ENCODE measurements at places on chromosomes 7 and 10.

GRCh38 chr10:86960863-86961434 lies 2.5 kb downstream of the SNCG start:
- no peak for DNase-seq

- DNase-seq = no peak
Observed at GRCh38 chr10:14438576-14438975, 107.9 kb upstream of the FRMD4A start.

- DNase-seq = no peak
Observed at GRCh38 chr10:120729547-120729946, 121.6 kb upstream of the WDR11 start.

DNA sequence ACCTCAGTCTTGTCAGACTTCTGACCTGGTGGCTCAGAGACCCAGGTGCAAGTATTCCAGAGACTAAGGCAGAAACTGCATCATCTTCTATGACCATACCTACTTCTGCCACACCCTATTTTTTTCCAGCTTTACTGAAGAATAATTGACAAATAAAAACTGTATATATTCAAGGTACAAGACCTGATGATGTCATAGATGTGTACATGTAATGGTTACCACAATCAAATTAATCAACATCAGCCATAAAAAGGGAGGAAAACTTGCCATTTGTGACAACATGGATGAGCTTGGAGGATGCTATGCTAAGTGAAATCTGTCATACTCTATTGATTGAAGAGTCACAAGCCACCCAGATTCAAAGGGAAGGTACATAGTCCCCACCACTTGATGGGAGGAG lies 815.6 kb downstream of the SORCS1 start:
- no peak for DNase-seq

DNA sequence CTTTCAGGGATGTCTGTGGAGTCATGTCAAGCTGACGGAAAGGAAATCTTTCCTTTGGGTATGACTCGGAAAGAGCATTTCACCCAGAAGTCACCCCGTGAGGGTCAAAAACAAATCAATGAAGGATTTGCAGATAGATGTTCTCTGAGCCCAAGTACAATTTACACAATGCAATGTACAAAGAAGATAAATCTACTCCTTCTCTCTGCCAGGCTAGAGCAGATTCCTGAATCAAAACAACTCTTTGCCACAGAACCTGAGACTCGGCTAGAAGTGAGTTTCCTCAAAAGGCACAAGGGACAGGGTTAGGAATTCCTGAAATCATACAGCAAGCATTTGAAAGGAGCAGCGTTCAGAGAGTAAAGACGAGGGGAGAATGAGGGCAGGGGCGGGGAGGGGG lies 34.0 kb upstream of the CALN1 start:
- no peak for DNase-seq

DNA sequence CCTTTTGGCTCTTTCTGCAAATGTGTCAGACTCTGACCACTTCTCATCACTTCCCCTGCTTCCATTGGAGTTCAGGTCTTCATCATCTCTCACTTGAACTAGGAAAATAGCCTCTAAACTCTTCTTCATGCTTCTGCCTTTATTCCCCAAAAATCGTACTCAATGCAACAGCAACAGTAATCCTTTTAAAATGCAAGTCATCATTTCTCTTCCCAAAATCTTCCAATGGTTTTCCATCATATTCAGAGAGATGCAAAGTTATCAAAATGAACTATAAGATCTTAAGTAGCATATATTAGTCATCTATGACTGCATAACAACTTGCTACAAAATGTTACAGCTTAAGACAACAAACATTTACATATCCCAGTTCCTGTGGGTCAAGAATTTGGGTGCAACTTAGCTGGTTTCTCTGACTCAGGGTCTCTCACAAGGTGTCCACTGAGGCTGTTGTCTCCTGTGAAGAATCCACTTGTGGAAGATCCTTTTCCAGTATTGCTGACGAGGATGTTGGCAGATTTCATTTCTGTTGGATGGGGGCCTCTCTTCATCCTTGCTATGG lies 31.0 kb upstream of the ETV1 start:
- DNase-seq = no peak

DNA sequence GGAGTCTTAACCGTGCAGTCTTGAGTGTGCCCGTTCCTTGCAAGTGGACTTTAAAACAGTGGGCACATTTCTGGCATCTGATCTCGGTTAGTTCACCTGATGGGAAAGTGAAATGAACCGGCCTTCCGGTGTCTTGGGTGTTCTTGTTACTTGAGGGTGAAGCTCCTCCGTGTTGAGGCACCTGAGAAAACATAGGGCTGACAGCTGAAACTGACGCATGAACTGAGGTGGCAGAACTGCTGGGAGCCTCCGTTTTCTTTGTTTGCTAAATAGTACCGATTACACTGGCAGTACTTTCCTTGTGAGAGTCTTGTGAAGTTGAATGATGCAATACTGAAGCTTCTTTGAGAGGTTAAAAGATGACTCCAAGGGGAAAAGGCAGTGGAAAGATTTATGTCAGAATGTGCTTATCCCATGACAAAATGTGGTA lies 62.8 kb upstream of the SAMD8 start:
- no peak for DNase-seq

DNA sequence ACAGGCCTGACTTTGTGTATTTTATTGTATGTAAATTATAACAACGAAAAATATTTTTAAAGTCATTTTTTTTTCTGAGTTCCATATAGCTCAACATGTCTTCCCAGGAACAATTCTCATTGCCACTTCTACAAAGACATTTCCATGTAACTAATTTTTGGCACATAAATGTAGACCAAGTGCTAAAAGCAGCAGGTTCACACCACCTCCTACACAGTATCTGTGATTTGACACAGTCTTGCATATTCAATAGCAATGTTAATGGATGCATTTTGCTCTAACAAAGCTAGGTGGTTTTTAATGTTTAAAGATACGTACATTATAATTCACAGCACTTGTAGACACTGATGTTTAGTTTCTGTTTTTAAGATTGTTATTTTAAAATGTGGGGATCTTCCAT lies 346.5 kb downstream of the GPAM start:
- DNase-seq = no peak

GRCh38 chr7:132857703-132858102 lies 224.2 kb downstream of the CHCHD3 start:
- no peak for DNase-seq

- DNase-seq = no peak
Observed at GRCh38 chr7:40244226-40244625, 109.4 kb downstream of the SUGCT start.

GRCh38 chr7:105635197-105635596 lies 53.9 kb upstream of the EFCAB10 start:
- no peak for DNase-seq

DNA sequence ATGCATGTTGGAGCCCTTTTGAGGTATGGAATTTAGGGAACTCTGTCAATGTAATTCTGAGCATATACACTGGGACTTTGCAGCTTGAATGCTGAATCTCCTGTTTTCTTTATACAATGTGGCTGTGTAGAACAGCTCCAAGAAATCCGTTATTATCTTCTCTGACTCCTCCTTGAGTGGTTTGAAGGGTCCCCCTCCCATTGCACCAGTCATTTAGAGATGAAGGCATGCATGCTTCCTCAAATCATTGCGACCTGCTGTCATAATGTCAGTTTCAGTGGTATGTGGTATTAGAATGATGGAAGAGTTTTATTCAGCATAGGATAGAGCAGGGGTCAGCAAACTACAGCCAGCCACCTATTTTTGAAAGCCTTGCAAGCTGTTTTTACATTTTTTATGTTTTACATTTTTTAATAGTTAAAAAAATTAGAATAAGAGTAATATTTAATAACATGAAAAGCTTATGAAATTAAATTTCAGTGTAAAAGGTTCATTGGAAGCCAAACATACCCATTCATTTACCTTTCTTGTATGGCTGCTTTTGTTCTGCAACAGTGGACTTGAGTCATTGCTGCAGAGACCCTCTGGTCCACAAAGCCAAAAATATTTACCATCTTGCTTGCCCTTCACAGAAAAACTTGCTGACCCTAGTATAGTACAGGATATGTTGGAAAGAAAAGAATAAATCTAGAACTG lies 8.1 kb downstream of the STK17A start:
- no peak for DNase-seq

- DNase-seq = no peak
Observed at GRCh38 chr7:27685209-27685608, 22.5 kb upstream of the HIBADH start.

GRCh38 chr10:133379152-133379800 lies at the start of gene PAOX:
Gene PAOX, plus strand, starts transcription at chr10:133379262. Its CDS starts 55 bp downstream, at chr10:133379317.
- DNase-seq = peak; percentile 93

DNA sequence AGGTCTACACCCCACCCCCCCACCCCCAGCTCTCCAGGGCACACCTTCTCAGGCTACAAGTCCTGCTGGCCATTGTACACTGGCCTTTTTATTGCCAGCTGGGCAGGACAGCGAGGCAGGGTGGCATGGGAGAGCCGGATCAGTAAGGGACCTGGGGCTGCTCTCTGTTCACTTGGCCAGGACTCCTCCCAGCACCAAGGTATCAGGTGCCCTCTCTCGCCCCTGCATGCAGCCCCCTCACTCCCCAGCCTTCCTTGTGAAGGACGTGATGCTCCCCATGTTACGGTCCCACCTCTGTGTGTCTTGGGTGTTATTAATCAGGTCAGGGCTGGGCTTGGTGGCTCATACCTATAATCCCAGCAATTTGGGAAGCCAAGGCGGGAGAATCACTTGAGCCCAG lies 26.3 kb downstream of the PODXL start:
- no peak for DNase-seq

Data from right cardiac atrium (tissue), 5 donors.